Brain (organoid and tissue), 16 donors: ENCODE measurements at places on chromosomes 12 and 14.
A peak's percentile ranks its signal among the peaks of the same experiment; 100 is the strongest.

- no peak for DNase-seq
Measured at GRCh38 chr12:72872996-72873395, 600.8 kb downstream of the TRHDE start.

GRCh38 chr12:106179086-106179485 is 40.3 kb upstream of the NUAK1 start:
- peak; percentile 7 for DNase-seq

GRCh38 chr12:87922736-87923135 is 106.5 kb downstream of the C12orf50 start:
- no peak for DNase-seq

DNA sequence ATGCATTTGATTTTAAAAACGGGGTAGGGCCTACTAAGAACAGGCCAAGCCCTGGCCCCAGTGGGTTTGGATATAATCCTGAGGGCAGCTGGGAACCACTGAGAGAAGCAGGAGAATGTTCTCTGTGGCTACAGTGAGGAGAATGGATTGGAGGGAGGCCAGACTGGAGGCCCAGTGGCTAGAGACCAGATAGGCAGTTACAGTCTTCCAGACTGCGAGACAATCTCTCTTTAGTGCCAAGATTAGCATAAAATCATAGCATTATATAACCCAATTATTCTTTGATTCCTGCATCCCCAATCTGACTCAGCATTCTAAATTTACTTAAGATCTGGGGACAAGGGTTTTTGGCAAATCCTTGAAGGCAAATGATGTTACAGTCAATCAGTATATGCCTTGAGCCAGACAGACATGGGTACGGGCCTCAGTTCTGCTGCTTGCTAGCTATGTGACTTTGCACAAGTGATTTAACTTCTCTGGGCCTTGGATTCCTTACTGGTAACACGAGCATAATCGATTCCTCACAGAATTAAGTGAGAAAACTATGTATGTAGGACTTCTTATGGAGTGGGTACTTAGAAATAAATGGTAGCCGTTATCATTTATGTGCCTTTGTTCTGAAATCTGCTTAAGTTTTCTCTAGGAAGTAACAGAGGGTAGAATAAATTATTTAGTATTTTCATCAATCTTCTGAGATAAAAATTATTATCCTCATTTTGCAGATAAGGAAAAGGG is 18.3 kb downstream of the NINJ2 start:
- DNase-seq: no peak

GRCh38 chr12:30696486-30696885 is 817 bp upstream of the IPO8 start:
- no peak for DNase-seq

DNA sequence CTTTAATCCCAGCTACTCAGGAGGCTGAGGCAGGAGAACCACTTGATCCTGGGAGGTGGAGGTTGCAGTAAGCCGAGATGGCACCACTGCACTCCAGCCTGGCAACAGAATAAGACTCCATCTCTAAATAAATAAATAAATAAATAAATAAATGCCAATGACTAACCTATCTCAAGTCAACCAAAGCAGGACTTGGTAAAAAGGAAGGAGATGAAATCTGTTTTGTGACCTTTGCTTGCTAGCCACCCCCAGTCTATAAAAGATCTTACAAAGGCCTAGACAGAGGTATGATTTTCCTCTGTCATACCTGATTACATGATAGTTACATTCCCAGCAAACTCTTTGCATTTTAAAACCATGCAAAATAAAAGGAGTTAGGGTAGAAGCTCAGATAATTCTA is 13.5 kb upstream of the METTL17 start:
- no peak for DNase-seq

DNA sequence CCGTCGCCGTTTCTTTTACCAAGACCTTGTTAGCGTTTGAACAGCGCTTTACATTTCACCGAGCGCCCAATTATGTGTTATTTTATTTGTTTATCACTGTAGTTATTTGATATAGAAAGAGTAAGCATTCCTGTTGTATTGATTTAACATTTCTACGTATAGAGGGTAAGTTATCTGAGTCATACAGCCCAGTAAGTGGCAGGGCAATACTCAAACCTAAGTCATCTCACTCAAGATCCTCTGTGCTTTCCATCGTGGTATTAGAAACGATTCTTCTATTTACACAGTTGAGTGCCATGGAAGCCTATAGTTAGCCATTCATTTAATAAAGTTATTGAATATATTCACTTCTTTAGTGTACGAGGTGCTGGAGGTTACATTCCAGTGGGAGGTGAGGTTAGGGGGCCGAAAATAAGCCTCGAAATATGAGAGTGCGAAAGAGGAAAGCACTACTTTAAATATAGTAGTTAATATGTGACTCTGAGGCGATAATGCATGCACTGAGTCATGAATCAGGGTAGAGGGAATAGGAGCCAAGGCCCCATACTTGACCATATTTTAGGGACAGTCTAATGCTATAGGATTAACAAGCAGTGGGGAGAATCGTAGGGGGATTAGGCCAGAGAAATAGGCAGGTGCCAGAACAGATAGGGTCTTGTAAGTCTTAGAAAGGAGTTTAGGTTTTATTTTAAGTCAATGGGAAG is 629 bp downstream of the RAD51AP1 start:
- no peak for DNase-seq

DNA sequence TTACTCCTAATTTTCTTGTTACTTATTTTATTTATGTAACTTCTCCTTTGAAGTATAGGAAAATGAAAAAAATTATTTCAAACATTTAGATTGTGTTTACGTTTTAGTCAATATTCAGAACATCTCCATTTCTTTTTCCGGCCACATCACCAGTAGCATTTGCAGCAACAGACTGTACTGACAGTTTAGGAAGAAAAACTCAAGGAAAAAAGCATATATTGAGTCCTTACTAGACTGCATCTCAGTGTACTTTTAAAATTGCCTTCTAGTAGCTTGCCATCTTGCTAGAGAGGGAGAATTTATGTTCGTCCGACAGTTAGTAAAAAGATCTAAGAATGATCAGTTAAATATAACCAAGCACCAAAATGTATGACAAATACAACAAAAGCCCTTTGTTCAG is 625.0 kb upstream of the MIS18BP1 start:
- DNase-seq: no peak

- DNase-seq: no peak
Measured at GRCh38 chr12:50546441-50547318, 41.9 kb downstream of the DIP2B start.

DNA sequence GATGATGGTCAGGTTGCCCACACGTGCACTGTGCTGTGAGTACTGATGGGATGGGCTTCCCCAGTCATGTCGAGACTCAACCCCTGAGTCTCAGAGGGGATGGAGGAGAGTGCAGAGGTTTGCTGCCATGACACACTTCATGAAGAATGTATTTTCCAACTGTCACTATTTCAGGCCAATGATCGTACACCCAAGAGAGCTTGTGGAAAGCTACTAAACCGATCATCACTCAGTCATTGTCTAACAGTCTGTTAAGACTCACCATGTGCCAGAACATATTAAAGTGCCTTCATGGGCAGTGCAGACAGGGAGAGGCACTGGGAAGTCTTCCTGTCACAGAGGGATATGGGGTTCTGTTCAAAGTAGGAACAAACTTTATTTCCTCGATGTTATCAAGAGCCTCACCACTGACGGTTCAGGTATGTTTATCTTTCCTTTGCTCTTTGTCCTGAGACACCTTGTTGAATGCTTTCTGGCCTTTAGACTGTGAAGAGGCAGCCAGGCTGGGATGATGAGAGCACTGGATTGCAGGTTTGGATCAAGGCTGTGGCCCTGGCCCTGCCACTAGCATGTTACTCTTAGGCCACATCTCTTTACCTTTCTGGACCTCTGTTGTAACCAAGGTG is 41.6 kb upstream of the NTF3 start:
- no peak for DNase-seq
